ENCODE measurements at places on chromosomes 1 and 21. TPM values are rescaled to one million over a fixed set of nuclear protein-coding genes. Genes with fewer than 3 reads are reported as not detected.

The EPHA10 gene
- total RNA-seq, result under 0.01 TPM

The SPATA46 gene
- not detected for total RNA-seq

The INAVA gene
- total RNA-seq, result 84.0 TPM

The IL20 gene
- not detected for total RNA-seq

The NPL gene
- total RNA-seq, result 0.06 TPM

The VANGL1 gene
- 16.1 TPM for total RNA-seq

The VSIG8 gene
- not detected for total RNA-seq

DNA sequence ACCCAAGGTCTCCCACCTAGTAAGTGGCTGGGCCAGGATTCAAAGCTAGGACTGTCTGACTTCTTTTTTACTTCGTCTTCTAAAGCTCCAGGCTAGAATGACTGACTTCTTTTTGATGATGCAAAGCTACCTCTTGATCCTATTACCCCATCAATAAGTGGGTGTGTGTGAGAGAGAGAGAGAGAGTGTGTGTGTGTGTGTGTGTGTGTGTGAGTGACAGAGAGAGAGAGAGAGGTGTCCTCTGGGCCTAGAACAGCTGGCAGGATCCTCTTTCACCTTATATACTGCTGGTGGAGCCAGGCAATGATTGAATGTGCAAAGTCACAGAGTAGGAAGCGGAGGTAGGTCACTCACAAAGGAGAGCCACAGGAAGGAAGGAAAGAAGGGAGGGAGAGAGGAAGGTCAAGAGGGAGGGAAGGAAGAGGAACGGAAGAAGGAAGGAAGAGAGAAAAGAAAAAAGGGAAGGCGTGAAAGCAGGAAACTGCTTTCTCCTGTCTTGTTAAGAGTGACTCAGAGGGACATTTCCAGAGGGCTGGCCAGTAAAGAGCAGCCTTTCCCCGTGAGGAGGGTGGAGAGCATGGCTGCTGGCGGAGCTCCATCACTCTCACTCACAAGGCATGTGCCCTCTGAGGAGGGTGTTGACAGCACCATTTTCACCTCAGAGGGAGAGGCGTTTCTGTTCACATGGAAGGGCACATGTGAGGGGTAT is 68.9 kb downstream of the CDC7 start:
- DNase-seq, result peak; percentile 87

DNA sequence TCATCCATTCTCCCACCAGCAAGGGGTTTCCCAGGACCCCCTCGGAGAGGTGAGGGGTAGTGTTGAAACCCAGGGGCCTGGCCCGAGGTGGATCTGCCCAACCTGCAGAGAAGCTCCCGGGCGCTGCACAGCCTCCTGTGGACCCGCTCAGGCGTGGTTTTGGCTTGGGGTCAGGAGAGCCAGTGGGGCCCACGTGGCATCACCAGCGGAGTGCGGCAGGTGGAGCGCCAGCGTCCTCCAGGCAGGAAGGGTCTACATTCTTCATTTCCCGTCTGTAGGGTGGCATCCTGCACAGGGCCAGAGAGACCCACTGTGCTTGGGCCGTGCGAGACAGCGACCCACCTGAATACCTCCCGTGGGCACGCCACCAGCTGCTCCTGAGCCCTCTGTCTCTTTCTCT is 135.2 kb downstream of the NPHP4 start:
- DNase-seq, result no peak

DNA sequence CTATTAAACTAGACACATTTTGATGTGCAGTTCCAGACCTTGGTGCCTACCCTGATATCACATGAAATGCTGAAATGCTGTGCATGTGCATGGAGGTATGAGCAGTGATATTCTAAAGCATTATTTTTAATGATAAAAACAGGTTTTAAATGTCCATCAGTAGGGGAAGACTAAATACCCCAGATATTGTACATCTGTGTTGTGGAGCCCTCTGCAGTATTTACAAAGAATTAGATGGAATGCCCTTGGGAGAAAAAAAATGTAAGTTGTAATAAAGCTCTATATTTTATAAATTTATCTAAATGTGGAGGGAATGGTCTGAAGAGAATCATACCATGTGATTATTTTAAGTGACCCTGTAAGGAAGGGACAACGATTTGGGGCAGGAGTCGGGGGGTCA is 39.1 kb upstream of the IGSF5 start:
- DNase-seq, result no peak

DNA sequence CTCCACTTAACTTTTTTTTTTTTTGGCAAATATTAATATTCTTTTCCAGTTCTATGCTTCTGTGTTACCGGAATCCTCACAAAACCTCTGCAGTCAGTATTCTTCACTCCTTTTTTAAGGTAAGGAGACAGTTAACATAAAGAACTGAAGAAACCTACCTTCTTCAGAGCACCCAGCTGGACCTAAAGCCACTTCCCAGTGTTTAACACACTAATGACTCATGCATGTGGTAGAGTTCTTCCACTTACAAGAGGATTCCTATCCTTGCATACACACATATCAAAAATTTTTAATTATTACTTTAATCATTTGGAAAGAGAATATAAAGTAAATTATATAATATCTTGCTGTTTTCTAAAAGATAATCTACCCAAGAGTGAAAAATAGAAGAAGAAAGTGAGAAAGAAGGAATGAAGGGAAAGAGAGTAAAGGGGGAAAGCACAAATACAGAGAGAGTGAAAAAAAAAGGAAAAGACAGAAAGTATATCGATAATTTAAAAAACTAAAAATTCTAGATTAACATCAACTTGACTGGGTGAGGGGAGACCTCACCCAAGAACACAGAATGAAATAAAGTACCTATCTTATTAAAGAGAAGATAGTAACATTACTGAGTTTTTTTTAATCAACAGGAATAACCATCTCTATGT is 54.9 kb downstream of the ENAH start:
- no peak for DNase-seq

Measured in epithelial cell of proximal tubule (primary cell).